ENCODE measurements at places on chromosomes 2 and 18.
A peak's percentile ranks its signal among the peaks of the same experiment; 100 is the strongest.

GRCh38 chr2:50885948-50886347 lies 146.0 kb downstream of the NRXN1 start:
- no peak for DNase-seq

DNA sequence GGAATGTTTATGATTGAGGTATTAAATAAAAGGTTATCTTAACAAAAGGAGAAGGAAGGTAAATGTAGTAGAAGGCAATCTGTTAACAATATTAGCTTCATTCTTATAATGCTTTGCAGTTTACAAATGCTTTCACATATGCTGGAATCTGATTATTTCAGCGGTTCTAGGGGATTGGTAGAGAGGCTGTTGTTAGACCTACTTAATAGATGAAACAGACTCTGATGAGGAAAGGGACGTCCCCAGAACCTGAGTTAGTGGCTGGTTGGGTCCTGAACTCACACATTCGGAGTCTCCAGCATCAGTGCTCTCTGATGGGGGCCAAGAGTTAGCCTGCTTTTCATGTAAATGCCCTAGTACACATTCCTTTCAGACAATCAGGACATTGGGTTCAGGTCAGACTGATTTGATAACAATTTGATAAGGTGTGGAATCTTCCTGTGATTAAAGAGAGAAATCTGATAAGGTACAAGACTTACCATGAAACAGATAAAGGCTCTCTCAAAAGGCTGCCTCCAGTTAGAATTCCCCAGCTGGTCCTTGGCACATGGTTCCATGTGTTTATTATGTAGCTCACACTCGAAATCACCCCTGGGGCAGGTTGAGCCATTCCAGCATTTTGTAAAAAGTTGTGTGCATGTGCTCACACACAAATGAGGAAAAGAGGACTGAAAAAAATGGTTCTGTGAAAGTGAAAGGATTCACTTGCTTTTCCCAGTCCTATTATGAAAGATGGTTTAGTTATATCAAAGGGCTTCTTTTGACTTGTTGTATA lies 103.1 kb downstream of the GPD2 start:
- no peak for DNase-seq

DNA sequence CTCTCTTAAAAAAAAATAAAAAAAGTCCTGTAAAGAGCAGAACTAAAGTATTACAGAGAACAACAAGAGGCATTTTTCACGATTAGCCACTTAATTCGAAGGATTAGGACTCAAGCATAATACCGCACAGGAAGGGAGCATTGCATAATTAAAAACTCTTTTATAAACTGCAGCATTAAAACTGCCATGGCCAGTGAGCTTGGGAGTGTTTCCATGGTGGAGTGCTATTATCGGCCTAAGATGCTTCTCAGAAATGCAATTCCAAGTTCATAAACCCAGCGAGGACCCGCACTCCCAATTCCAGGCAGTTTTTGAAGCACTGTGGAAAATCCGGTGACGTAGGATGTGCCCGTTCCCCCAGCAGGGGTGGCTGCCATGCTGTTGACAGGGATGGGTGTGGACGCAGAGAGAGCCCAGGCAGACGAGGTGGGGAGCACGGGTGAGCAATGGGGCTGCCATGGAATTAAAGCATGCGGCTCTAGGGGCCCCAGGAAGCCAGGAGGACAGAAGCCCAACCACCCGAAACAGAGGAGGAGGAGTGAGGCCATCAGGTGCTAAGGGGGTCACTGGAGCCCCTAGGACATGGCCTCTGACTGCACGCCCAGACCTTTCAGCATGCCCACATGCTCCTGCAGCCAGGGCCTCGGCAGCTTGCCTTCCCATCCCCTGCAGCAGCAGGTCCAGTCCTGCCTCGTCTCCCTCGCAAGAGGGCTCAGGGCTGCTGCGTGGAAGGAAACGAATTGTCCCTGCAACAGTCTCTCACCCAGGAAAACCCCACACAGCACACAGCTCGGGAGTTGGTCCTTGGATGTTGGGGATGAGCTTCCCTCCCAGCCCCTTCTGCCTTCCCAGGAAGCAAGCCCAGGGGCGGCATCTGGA lies 233.4 kb downstream of the NDUFA10 start:
- no peak for DNase-seq

DNA sequence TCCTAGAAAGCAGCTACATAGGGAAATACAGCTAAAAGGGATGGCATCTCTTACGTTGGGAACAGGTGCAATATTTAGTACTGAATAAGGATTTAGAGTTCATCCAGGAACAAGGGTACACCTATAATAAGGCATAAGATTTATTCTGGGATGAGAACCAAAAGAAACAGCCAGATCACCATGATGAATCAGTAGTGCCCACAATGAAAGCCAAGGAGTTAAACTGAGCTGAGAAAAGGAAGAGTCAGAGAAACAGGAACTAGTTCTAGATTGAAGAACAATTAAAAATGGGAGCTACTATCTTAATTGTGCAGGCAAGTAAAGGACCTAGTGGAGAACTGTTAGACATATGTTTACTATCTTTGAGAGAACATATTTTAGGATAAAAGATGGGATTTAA lies 692.3 kb downstream of the LRP1B start:
- DNase-seq: no peak

DNA sequence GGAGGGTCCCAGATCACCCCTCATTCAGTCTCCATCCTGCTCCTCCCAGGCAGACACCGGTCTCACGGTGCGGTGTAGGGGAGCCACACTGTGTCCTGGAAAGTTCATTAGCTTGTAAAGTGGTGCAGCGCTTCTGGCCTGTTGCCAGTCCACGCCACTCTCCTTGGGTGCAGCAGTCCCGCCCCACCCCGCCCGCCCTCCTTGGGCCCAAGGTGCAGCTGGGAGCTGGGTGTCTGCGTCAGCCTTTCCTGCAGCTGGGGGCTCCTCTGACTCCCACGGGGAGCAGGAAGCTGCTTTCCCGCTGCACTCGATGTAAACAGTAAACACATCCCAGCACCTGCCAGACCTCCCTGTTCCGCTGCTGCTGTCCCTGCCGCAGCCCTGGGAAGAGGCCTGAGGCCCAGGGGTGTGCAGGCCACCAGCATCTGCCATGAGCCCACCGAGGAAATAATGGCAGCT lies 53.8 kb upstream of the ASB18 start:
- peak; percentile 38 for DNase-seq

- no peak for DNase-seq
Measured at GRCh38 chr2:96528006-96528699, 8.4 kb upstream of the ARID5A start.

GRCh38 chr2:231034291-231034882 lies 2.9 kb upstream of the C2orf72 start:
- DNase-seq: no peak

GRCh38 chr2:143903172-143903856 lies 616.6 kb downstream of the ZEB2 start:
- DNase-seq: no peak

DNA sequence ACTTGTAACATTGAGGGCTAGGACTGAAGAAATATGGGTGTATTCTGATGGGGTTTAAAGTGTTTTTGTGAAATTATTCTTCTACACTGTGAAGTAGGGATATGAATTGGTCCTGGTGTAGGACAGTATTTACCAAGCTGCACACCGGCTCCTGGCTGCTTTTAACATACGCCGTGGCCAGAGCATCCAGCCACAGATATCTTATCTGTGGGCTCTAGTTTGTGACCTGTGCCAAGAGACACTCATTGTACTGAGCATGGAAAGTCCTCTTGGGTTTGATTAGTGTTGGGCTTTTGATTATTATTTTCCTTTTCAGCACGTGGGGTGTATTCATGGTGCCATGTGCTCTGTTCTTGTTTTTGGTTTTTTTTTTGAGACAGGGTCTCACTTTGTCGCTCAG lies 8.0 kb downstream of the USP39 start:
- DNase-seq: no peak

GRCh38 chr2:118638453-118638852 lies 209.0 kb downstream of the EN1 start:
- no peak for DNase-seq

- no peak for DNase-seq
Measured at GRCh38 chr18:12435867-12436266, 28.1 kb downstream of the PRELID3A start.

- DNase-seq: peak; percentile 20
Measured at GRCh38 chr2:147135376-147135775, 709.5 kb upstream of the ACVR2A start.

DNA sequence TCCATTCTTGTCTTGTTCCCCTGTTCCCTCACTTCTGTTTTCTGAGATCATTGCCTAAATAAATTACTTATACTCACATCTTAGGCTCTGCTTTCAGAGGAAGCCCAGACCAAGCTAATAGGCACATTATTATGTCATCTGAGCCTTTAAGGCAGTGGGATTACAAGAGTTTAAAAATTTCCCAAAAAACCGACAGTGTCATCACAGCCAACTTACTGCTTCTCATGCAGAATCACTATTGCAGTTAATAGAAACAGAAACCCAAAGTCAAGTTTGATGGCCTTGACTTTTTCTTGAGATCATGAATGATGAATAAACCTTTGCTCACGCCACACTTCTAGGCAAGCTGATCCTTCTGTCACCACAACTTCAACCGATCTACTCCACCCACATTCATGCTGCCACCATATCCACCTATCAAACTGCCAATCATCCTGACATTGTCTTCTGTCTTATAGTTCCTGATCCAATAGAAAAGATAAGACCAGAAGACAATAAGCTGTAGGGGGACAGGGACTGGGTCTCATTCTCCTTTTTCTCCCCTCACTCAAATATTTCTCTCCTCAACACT lies 142.7 kb upstream of the CREB1 start:
- no peak for DNase-seq

DNA sequence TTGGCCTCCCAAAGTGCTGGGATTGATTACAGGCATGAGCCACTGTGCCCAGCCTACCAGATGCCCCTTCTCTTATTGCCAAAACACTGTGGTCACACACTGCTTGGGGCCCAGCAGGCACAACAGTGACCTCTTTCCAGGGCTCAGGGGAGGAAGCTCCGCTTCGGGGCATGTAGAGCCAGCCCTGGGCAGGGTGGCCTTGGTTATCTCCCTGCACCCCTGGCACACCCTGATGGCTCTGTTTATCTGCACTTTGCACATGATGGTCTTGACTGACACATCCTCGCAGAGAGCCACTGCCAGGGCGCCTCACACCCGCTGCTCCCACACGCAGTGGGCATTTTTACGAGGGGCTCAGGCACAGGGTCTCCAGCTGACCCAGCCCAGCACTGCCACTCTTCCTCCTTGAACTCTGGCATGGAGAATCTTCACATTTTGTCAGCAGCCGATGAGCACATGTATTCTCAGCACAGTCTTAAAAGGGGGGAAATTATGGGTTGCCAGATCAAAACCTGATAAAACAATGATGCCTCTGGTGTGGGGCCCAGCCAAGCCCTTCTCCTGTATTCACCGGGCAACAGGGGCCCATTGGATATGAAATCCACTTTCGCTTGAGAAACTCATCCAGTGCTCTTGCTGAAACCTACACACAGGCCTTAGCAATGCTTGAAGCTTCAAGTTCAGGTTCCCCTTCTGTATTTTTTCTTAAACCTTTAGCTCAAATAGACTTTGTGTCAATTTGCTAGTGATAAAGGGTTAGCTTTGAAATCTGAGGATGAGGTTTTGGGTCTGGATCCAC lies 5.9 kb downstream of the GYPC start:
- DNase-seq: no peak

GRCh38 chr2:162817921-162818320 lies 20.6 kb downstream of the KCNH7 start:
- DNase-seq: no peak

DNA sequence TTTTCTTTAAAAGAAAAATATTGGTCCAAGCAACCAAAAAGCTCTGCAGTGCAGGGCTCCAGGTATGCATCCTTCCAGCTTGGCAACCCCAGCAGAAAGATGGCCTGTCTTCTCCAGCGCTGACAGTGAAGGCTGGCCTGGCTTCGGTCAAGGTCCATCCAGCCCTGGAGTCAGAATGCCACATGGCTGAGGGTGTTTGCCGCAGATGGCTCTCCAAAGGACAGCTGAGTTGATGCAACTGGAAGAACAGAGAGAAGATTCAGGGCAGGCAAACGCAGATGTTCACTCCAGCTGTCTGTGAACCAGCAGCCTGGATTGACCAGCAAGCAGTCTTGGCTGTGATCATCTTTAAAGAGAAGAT lies 51.4 kb downstream of the MARCO start:
- no peak for DNase-seq

- no peak for DNase-seq
Measured at GRCh38 chr18:59549503-59550173, 147.6 kb downstream of the CCBE1 start.

DNA sequence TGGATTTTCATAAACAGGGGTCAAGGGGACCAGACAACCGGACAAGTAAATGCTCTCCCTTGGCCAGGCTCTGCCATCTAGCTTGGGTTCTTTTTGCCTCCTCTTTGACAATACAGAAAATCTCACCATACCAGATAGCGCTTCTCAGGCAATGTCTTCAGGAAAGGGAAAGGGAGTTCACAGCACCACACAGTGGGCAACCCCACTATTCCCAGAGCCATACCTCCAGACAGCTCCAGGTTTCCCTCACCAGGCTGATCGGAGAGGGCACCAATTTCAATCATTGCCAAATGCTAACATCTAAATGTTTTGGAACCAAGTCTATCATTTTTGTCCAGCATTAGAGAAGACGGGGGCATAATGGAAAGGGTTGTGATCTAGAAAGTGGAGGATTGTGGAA lies 28.1 kb downstream of the CCDC68 start:
- DNase-seq: no peak

DNA sequence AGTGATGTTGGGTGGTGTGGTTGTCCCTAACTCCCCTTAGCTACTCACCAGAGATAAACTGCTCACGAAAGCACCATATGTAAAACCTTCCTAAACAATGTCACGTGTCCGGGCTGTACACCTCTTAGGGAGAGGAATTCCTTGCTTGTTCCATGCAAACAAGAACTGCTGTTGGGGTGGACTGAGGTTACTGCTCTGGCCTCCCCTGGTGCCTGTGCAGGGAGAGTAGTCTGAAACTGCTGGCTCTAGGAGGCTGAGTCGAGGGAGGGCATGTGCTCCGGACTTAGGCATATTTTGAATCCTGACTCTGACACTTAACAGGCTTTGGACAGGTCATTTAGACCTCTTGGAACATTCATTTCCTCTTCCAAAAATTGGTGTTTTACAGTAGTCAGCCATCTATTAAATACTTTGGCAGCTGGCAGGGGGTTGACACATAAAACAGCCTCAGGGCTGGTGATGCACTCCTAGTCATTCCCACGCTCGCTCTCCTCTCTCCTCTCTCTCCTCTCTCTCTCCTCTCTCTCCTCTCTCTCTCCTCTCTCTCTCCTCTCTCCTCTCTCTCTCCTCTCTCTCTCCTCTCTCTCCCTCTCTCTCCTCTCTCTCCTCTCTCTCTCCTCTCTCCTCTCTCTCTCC lies 10.6 kb downstream of the THNSL2 start:
- no peak for DNase-seq

Measured in NCI-H1417 (cell line).